ENCODE measurements at places on chromosomes 13 and 19. TPM values are rescaled to one million over a fixed set of nuclear protein-coding genes. Genes with fewer than 3 reads are reported as not detected.
A peak's percentile ranks its signal among the peaks of the same experiment; 100 is the strongest.

The CYP4F11 gene
- total RNA-seq: not detected

DNA sequence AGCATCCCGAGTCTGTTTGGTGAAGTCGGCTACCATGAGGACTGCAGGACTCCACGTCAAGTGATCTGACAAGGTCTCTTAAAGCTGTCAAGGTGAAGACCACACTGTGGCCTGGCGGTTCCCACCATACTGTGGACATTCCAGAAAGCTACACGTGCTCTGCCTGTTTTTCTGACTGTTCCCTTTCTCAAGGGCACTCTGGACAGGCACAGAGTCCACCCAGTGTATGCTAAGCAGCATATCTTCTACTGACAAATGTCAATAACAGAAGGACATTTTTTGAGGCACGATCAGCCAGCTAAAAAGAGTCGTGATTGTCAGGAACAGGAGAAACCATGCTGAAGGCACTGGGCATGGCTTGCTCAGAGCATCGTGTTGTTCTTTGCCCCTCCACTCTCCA is 12.8 kb upstream of the WASF3 start:
- no peak for DNase-seq

GRCh38 chr13:60012488-60012887 is 151.2 kb downstream of the DIAPH3 start:
- no peak for DNase-seq

- no peak for DNase-seq
Observed at GRCh38 chr13:97535614-97536013, 101.6 kb downstream of the RAP2A start.

The CRLF1 gene
- not detected for total RNA-seq

- DNase-seq: no peak
Observed at GRCh38 chr13:47800593-47800992, 200.5 kb downstream of the SUCLA2 start.

The EID2 gene
- total RNA-seq: 13.6 TPM

The KLF1 gene
- total RNA-seq: 0.34 TPM

DNA sequence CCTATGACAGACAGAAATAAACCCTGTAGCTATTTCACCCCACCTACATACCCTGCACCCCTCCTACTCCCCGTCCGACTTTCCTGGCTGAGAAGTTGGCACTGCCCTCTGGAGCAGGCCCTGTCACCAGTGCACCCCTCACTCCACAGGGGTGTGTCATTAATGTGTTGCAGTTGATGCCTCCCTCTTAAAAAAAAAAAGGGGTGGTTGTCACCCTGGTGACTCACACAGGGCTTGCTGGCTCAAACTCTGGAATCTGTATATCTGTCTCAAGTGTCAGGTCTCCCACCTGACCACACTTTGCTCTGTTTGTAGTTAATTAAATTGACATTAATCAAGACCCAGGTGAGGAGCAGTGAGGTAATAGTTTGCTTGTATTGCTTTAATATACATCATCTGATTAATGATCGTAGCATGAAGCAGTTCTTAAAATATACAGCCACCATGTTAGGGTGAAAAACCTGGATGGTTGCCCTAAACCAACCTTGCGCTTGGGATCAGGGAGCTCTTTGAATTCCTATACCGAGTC is 2.0 kb upstream of the GATAD2A start:
- peak; percentile 31 for DNase-seq

The AZU1 gene
- total RNA-seq: not detected

DNA sequence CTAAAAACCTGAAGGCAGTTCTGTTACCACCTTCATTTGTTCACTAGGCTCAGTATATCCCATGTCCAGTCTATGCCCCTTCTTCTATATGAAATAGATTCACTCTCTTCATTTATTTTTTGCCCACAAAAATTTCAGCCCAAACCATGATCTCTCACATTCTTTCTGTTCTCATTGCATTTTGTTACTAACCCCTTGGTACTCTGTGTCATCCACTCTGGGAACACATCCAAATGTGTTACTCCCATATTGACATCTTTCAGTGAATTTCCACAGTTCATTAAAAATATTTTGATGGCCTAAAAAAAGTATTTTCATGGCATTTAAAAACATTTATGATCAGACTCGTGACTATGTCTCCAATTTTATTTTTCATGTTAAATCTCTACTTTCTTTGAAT is 378.9 kb downstream of the SLITRK1 start:
- DNase-seq: no peak

- DNase-seq: no peak
Observed at GRCh38 chr13:95745752-95746151, 68.8 kb downstream of the DNAJC3 start.

The NCAN gene
- total RNA-seq: not detected

DNA sequence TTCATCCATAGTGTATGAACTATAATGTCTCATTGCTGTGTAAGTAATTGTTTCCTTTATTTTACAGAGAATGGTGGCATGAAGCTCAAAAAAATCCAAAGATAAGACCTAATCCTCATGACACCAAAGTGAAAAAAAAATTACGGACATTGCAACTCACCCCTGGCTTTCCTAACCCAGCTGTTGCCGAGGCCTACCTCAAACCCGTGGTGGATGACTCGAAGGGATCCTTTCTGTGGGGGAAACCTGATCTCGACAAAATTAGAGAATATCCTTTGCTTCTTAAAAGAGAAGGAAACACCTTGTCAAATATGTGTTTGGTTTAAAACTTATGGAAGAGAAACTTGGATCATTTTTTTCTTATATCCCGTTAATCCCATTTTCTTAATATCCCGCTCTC is 26.3 kb downstream of the ERCC5 start:
- DNase-seq: no peak

DNA sequence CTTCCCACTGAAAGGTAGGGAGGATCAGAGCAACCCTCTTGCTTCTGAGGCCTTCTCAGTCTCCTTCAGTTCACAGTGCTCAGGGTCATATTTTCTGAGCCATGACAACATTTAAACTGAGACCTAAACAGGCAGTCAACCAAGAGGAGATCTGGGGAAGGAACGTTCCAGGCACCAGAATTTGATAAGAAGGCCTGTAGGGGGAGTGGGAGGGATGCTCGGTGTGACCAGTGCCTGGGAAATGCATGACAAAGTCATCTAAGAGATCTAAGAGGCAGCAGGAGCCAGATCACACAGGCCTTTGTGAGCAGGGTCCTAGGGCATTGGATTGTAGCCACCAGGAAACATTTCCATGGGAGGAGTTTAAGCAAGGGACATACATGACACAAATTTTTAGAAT is 71.6 kb downstream of the SHISA2 start:
- no peak for DNase-seq

The CRYL1 gene
- total RNA-seq: 5.2 TPM

The KASH5 gene
- 0.45 TPM for total RNA-seq

DNA sequence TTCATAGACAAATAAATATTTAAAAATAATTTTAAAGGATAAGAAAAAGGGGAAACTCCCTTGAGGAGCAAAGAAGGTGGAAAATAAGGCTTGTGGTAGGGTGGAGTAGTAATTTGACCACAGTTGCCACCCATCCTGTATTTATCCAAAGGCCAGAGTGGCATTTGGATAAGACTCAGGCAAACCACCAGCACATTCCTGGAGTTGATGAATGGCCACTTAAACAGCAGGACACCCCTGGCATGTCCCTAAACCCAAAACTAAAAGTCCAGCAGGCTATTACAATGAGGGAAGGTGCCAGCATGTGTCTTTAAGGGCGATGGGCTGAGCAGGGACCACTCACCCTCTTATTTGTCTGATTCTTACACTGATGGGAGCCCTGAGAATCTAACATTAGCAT is 9.8 kb upstream of the FRY start:
- DNase-seq: no peak

GRCh38 chr13:99955747-99956472 is 15.7 kb downstream of the ZIC5 start:
- DNase-seq: no peak

The INSR gene
- total RNA-seq: 1.4 TPM

The B3GNT8 gene
- total RNA-seq: 0.10 TPM

- no peak for DNase-seq
Observed at GRCh38 chr13:48630773-48631172, 23.0 kb upstream of the CYSLTR2 start.

- no peak for DNase-seq
Observed at GRCh38 chr19:6723738-6724137, 3.3 kb upstream of the C3 start.

- no peak for DNase-seq
Observed at GRCh38 chr13:33316890-33317289, 31.3 kb upstream of the STARD13 start.

DNA sequence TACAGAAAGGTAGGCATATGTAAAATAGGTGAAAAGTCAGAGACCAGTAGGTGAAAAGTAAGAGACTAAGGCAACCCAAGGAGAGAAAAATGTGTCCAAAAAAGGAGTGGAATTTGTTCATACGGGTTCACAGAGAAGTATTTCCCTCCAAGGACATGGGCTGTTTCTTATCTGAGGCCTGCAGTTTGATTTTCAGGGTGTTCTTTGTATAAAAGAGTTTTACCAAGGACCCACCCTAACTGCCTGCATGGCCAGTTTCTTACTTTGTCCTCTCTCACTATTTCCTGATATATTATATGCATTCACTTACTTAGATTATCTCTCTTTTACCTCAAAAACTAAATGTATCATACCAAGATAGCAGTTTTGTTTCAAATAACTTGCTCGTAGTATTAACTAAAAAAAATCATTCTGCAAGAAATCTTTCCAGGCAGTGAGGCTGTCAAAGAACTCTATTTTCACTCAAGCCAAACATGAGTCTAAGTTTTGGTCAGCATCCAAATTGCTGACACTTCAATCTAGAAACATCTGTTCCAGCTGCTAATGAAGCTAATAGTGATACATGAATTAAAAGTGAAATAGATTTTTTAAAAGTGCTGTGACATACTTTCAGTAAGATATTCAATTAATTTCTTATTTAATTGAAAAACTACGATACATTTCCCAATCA is 141.4 kb upstream of the SGCG start:
- no peak for DNase-seq

The DACT3 gene
- total RNA-seq: 3.7 TPM

DNA sequence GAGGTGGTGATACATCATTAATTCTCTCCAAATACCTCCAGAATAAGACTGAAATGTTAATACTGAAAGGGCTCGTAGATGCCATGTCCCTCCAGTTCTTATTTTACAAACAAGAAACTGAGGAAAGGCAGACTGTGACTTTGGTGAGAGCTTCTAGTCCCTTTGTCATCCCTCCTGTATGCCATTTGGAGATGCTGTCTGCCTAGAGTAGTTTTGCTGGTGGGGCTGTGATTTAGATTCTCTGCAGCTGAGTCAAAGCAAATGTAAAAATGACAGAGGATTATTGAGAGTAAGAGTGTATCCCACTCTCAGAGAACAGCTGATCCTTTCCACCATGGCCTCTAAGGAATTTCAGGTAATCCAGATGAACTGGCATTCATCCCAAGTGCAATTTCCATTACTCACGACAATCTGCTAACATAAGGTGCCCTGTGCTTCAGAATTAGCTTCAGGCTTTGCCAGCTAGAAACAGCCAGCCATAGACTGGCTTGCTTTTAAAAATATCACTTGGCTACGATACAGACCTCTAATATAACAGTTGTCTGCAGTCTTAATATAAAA is 16.8 kb downstream of the PABPC3 start:
- no peak for DNase-seq

DNA sequence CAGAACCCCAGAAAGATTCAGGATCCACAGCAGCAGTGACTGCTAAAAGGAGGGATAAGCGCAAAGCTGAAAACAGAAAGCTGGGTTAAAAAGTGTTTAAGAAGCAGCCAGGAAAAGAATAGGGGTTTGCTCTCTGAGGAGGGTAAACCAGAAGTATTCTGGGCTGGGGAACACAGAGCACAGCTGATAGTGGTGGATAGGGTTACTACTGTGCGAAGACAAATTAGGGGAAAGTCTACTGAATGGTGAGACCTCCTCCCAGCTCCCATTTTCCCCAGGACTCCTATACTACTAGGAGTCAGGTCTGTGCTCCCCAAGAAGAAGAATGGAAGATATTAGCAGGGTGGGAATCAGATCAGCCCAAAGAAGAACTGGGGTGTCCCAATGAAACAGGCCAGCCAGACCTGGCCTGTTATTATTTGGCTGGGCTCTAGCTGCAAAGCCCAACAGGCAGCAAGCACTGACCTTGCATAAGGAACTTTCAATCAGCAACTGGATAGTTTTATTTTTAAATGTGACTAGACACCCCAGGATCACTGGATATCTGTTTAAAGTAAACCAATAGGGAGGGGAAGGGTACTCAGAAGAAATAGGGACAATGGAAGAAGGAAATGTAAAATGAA is 43.5 kb upstream of the SERTM1 start:
- no peak for DNase-seq

The ZNF560 gene
- total RNA-seq: 0.60 TPM

DNA sequence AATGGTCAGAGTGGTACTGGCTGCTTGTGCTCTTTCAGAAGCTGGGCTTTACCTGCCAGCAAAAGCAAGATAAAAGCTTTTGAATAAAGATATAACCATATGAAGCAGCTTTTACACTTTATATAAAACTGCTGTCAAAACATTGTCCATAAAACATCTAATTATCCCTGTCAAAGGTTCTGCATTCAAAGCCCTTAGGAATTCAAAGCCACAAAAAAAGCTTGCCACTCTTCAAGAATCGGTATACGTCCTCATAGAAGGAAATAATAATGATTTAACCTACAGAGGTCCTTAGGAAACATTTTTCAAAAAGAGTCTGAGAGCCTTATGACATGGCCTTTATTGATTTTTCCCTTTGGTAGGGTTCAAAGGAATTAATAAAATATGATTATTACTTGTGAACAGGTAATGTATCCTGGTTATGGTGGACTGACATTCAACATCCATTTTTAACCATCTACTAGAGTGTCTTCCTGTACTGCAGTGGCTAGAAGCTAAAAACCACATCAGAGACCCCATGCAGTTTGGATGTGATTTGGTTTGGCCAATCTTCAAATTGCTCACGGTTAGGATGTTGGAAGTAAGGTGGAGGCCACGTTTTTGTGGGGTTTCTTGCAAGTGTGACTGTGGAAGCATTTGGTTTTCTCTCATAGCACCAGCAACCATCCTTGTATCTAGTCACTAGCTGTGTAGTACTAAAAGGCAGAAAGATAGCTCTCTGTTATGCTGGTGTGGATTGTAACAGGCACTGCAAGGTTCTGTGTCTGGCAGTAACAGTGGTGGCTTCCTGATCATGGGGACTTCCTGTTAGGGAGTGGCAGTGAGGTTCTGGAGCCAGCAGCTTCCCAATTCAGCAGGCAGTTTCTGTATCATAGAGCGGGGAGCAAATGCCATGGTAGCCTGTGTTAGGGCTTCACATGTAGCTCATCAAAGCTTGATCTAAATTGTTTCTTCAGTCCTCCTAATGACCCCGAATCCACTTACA is 441.5 kb downstream of the DIAPH3 start:
- DNase-seq: no peak

DNA sequence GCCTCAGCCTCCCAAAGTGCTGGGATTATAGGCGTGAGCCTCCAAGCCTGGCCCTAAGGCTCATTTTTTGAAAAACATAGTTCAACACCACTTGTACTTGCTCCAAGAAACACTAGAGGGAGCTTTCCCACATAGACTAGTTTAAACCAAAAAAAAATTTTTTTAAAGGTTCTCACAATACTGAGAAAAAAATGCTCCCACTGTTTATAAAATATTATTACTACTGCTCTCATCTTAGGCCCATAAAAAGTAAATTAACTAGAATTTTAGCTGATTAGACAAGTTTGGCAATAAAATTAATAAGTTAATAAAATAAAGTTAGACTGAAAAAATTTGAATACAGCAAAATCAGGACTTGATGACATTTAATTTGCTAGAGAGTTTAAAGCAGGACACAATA is 109.5 kb downstream of the TBC1D4 start:
- DNase-seq: no peak

The SHISA7 gene
- total RNA-seq: not detected

- no peak for DNase-seq
Observed at GRCh38 chr13:34730961-34731360, 211.1 kb upstream of the NBEA start.

The MEIS3 gene
- total RNA-seq: not detected

All from activated naive CD8-positive, alpha-beta T cell treated with anti-CD3 and anti-CD28 coated beads for 36 hours (primary cell).